Activated CD4-positive, alpha-beta memory T cell treated with anti-CD3 and anti-CD28 coated beads, Interleukin-2, amount 10 ng/mL, durations not matched to agents 7 days and 5 days (primary cell): ENCODE measurements at places on chromosomes 3 and 15. TPM values are rescaled to one million over a fixed set of nuclear protein-coding genes. Genes with fewer than 3 reads are reported as not detected.

DNA sequence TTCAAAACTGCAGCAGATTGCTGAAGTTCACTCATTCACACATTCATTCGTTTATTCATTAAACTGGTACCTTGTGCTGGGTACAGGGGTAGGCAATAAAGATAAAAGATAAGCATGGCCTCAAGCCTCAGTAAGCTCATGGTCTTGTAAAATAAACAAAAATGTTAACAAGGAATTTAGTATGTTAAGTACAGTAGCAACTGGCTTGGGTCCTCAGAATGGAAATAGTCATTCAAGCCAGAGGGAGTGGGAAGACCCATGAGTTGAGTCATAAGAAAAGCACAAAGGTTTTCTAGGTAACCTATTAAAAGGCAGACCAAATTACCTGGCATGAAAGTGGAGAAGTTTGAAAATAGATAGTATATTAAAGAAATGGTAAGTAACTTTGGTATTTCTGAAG is 163.3 kb downstream of the CDIN1 start:
- no peaks in the 10 kb centered on the region for H3K4me1 ChIP-seq
- DNase-seq, result no peak
- H3K27ac ChIP-seq, result no peak overlapping the region
- H3K36me3 ChIP-seq, result no peaks in the 10 kb centered on the region
- no peaks in the 10 kb centered on the region for H3K27me3 ChIP-seq
- H3K4me3 ChIP-seq, result no peak overlapping the region

- H3K27me3 ChIP-seq, result peaks cover 71% of the 10 kb centered on the region
- no peak within 1 kb of the TSS for H3K27ac ChIP-seq
- no peaks in the 10 kb centered on the region for H3K36me3 ChIP-seq
- H3K4me3 ChIP-seq, result peak within 1 kb of the TSS; percentile 54
These were observed at the start of gene TRIM71 for GRCh38 chr3:32817558-32818228. TRIM71 (plus strand) TSS chr3:32817997; CDS start chr3:32818081, 84 bp downstream.

- no peak for DNase-seq
- H3K4me1 ChIP-seq, result peaks cover 2% of the 10 kb centered on the region
- H3K27ac ChIP-seq, result no peak overlapping the region
- no peaks in the 10 kb centered on the region for H3K36me3 ChIP-seq
- peaks cover 4% of the 10 kb centered on the region for H3K27me3 ChIP-seq
- H3K4me3 ChIP-seq, result no peak overlapping the region
These were observed 17.7 kb upstream of the CPA3 start for GRCh38 chr3:148847351-148847750.

GRCh38 chr3:30347679-30348216 is 258.7 kb upstream of the TGFBR2 start:
- peaks cover 77% of the 10 kb centered on the region for H3K4me1 ChIP-seq
- H3K27me3 ChIP-seq, result peaks cover 12% of the 10 kb centered on the region
- H3K36me3 ChIP-seq, result peaks cover 31% of the 10 kb centered on the region
- peak overlapping the region; percentile 80 for H3K27ac ChIP-seq

GRCh38 chr3:131381445-131382291 is at the start of gene NUDT16:
NUDT16 (plus strand) TSS chr3:131381774; CDS start chr3:131381805, 31 bp downstream.
- peak within 1 kb of the TSS; percentile 93 for H3K27ac ChIP-seq
- H3K36me3 ChIP-seq, result peaks cover 35% of the 10 kb centered on the region
- H3K4me1 ChIP-seq, result peaks cover 45% of the 10 kb centered on the region
- no peaks in the 10 kb centered on the region for H3K27me3 ChIP-seq
- peak; percentile 99 for DNase-seq

DNA sequence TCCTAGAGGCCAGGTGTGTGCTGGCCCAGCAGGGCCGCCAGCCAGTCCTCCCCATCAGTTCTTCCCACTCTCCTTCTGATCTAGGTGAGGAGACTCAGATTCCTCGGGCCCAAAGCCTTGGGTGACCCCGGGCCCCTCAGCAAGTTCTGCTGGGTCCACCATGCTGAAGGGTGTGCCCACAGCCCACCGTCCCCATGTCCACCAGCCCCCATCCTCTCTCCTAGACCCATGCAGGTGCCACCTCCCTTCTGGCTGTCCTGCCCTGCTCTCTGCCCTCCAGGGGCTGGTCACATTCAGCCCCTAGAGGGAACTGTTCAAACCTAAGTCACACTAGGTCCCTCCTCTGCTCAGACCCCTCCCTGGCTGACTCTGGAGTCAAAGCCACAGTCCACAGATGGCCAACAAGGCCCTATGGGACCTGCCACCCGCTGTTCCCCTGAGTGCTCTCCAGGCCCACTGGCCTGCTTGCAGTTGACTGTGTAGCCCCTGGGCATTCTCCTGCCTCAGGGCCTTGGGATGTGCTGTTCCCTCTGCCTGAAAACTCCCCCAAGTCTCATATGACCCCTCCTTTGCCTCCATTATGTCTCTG is 878 bp upstream of the TLR9 start:
- no peaks in the 10 kb centered on the region for H3K27me3 ChIP-seq
- H3K27ac ChIP-seq, result peak overlapping the region; percentile 9
- DNase-seq, result no peak

Gene FETUB
- not detected for total RNA-seq

GRCh38 chr3:172148241-172148640 is 108.9 kb downstream of the FNDC3B start:
- H3K4me3 ChIP-seq, result no peak overlapping the region
- H3K27me3 ChIP-seq, result no peaks in the 10 kb centered on the region
- H3K36me3 ChIP-seq, result no peaks in the 10 kb centered on the region
- H3K27ac ChIP-seq, result no peak overlapping the region

- DNase-seq, result no peak
- H3K27me3 ChIP-seq, result no peaks in the 10 kb centered on the region
- H3K4me3 ChIP-seq, result no peak overlapping the region
- H3K36me3 ChIP-seq, result no peaks in the 10 kb centered on the region
- H3K4me1 ChIP-seq, result no peaks in the 10 kb centered on the region
These were observed 237.3 kb downstream of the PDCD6IP start for GRCh38 chr3:34035775-34036174.

GRCh38 chr3:81952141-81952540 is 190.7 kb upstream of the GBE1 start:
- H3K4me3 ChIP-seq, result no peak overlapping the region
- H3K27me3 ChIP-seq, result no peaks in the 10 kb centered on the region
- DNase-seq, result no peak
- H3K4me1 ChIP-seq, result no peaks in the 10 kb centered on the region
- H3K36me3 ChIP-seq, result no peaks in the 10 kb centered on the region
- no peak overlapping the region for H3K27ac ChIP-seq

DNA sequence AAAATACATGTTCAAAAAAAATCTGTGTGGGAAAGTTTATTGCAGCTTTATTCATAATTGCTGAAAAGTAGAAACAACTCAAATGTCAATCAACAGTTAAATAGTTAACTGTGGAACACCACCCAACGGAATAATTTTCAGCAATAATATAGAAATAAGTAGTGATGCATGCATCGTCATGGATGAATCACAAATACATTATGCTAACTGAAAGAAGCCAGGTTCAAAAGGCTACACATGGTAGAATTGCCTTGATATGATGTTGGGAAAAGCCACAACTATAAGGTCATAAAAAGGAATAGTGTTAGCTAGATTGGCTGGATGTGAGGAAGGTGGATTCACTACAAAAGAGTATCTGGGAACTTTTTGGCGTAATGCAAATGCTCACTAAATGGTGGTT is 82.0 kb downstream of the GMNC start:
- no peaks in the 10 kb centered on the region for H3K4me1 ChIP-seq
- no peak for DNase-seq
- no peaks in the 10 kb centered on the region for H3K27me3 ChIP-seq
- no peak overlapping the region for H3K4me3 ChIP-seq
- no peak overlapping the region for H3K27ac ChIP-seq
- H3K36me3 ChIP-seq, result no peaks in the 10 kb centered on the region

- no peak overlapping the region for H3K27ac ChIP-seq
- no peaks in the 10 kb centered on the region for H3K27me3 ChIP-seq
- H3K36me3 ChIP-seq, result no peaks in the 10 kb centered on the region
- no peak overlapping the region for H3K4me3 ChIP-seq
These were observed 1113.7 kb downstream of the OTOL1 start for GRCh38 chr3:162610261-162610660.

Gene FOXB1
- 5.2 TPM for total RNA-seq

Gene GP5
- total RNA-seq, result 1.3 TPM

- no peak overlapping the region for H3K27ac ChIP-seq
- H3K4me3 ChIP-seq, result no peak overlapping the region
- DNase-seq, result no peak
- peaks cover 23% of the 10 kb centered on the region for H3K27me3 ChIP-seq
- peaks cover 8% of the 10 kb centered on the region for H3K36me3 ChIP-seq
- peaks cover 19% of the 10 kb centered on the region for H3K4me1 ChIP-seq
These were observed 75.0 kb downstream of the PEX5L start for GRCh38 chr3:179961703-179962078.

Gene POPDC2
- total RNA-seq, result 2.4 TPM

- H3K4me3 ChIP-seq, result no peak overlapping the region
- DNase-seq, result no peak
- H3K27ac ChIP-seq, result no peak overlapping the region
- H3K27me3 ChIP-seq, result peaks cover 3% of the 10 kb centered on the region
These were observed 31.2 kb downstream of the RYR3 start for GRCh38 chr15:33341953-33342352.

DNA sequence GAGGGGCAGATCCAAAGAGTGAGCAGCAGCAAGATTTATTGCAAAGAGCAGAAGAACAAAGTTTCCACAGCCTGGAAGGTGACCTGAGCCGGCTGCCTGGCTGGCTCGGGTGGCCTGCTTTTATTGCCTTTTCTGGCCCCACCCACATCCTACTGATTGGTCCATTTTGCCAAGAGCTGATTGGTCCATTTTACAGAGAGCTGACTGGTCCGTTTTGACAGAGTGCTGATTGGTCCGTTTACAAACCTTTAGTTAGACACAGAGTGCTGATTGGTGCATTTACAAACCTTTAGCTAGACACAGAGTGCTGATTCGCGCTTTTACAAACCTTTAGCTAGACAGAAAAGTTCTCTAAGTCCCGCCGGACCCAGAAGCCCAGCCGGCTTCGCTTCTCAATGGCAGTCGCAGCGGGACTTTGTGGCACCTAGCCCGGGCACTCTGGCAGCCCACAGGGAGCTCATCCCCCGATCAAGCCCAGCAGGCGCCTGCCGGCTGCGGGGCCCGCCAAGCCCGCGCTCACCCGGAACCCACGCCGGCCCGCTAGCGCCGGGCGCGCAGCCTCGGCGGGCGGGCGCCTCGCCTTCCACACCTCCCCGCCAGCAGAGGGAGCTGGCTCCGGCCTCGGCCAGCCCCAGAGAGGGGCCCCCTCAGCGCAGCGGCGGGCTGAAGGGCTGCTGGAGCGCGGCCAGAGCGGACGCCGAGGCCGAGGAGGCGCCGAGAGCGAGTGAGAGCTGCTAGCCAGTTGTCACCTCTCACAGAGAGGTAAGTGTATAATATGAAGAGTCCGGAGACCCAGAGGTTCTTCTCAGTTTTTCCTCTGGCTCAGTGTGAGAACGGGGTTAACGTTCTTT is 339.2 kb downstream of the CHL1 start:
- no peak overlapping the region for H3K4me3 ChIP-seq
- H3K36me3 ChIP-seq, result no peaks in the 10 kb centered on the region
- no peaks in the 10 kb centered on the region for H3K27me3 ChIP-seq
- no peaks in the 10 kb centered on the region for H3K4me1 ChIP-seq
- H3K27ac ChIP-seq, result no peak overlapping the region

DNA sequence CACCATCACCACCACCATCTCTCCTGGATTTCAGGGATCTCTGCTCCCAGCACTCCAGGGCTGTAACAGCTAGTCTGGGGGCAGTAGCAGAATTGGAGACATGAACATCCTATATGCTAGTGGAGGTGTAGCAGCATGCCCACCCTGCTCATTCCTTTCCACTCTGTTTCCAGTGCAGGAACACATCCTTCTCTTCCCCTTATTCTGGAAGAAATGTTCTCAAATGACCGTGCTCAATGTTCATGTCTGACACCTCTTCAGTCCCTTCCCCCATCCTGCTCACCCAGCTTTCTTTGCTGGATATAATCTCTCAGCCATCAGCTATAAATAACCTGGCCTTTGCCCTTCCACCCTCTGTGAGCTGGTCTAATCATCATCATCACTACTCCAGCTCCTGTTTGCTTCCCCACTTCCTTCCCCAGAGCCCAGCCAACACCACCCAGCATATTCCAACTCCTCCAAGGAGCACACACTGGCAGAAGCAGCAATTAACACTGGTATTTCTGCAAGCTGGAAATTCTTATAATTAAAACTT is 31.1 kb downstream of the DCLK3 start:
- no peaks in the 10 kb centered on the region for H3K36me3 ChIP-seq
- H3K4me3 ChIP-seq, result no peak overlapping the region
- H3K27ac ChIP-seq, result no peak overlapping the region
- peaks cover 3% of the 10 kb centered on the region for H3K27me3 ChIP-seq
- DNase-seq, result no peak

DNA sequence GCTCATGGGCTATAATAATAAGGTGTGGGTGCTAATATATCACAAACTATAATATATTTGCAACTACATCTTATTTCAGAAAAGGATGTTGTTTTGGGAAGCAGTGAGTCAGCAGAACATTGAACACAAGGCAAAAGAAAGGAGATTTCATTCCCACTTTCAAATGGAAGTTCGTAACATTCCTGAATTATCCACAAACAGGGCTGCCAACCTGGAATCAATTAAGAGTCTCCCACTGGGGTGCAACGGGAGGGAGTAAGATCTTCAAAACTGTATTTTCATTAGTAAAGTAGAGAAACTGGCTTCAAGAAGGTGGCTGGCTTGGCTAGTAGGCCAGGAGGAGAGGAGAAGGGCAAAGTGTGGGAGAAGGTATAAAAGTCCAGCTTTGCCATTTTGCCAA is 479.6 kb downstream of the CNTN3 start:
- DNase-seq, result no peak
- no peaks in the 10 kb centered on the region for H3K36me3 ChIP-seq
- no peaks in the 10 kb centered on the region for H3K4me1 ChIP-seq
- H3K27me3 ChIP-seq, result no peaks in the 10 kb centered on the region
- H3K4me3 ChIP-seq, result no peak overlapping the region

- no peak for DNase-seq
- peaks cover 26% of the 10 kb centered on the region for H3K36me3 ChIP-seq
- H3K4me1 ChIP-seq, result peaks cover 2% of the 10 kb centered on the region
- H3K4me3 ChIP-seq, result no peak overlapping the region
These were observed 152.6 kb downstream of the SCAPER start for GRCh38 chr15:76752549-76752948.

DNA sequence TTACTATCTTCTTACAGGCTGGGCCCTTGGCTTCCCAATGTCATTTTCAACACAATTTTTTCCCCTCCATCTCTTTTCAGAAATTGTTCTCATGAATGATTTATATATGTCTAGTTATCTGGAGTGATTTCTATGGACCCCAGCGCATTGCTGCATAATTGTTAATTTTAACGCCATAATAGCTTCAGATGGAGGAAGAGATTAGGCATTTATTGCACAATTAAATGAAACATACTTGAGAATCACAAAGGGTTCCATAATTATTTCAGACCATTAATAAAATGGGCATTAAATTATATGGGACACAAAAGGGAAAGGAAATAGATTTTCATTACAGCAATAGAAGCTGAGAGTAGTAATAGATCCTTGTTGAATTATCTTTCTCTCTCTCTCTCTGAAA is 70.3 kb upstream of the SOX14 start:
- no peaks in the 10 kb centered on the region for H3K36me3 ChIP-seq
- DNase-seq, result no peak
- H3K27me3 ChIP-seq, result no peaks in the 10 kb centered on the region
- no peaks in the 10 kb centered on the region for H3K4me1 ChIP-seq

- H3K27ac ChIP-seq, result no peak overlapping the region
- no peak overlapping the region for H3K4me3 ChIP-seq
- peaks cover 2% of the 10 kb centered on the region for H3K27me3 ChIP-seq
These were observed 103.9 kb upstream of the MB21D2 start for GRCh38 chr3:193021506-193022010.
